ENCODE measurements at places on chromosomes 12 and 14.

DNA sequence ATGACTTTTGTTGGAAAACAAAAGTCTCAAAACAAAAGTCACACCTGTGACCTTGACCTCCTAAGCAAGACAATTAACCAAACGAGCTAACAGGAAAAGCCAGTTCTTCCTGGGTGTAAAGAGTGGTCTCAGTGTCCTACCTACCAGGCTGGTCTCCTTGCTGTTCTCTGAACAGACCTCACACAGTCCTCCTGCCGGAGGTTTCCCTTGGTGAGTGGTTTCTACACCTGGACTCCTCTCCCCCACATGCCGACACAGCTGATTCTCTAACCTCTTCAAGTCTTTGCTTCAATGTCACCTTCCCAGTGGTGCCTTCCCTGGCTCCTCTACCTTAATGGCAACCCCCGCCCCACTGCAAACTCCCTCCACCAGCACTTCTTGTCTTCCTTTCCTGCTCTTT, 238.6 kb downstream of the ZFP36L1 start:
- no peak for DNase-seq

- DNase-seq: no peak
Observed at GRCh38 chr12:51891843-51892242, 3.9 kb downstream of the ANKRD33 start.

DNA sequence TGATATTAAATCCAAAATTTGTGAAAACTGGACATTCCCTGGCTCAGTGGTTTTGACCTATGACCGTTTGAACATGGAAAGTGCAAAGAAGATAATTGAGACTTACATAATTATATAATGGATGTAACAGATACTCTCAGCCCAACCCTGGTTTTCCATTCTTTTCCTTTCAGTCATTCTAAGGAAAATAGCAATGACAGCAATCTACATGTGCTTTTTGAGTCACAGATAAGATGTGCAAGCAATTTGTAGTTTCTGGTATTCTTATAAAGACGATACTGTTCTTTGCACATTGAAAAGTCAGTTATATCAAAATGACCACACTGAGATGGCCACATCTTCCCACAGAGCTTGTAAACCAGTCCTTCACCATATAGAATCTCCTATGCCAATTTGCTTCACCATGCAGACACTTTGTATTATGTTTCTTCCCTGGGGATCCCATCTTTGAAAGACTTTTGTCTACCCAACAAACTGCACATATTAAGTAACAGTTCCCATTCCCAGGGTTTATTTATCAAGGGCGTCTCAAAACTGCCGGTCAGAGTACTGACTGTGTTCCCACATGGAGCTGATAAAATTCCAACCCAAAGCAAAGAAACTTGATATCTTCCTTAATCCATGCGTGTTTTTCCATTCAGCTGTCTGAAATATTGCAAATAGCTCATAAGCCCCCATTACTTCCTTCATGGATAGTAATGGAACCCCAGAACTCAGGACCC, 34.8 kb downstream of the PLXNC1 start:
- DNase-seq: no peak

GRCh38 chr12:46244273-46244915, 24.4 kb downstream of the SLC38A1 start:
- DNase-seq: no peak

GRCh38 chr14:77278461-77279230, 7.6 kb upstream of the NGB start:
- no peak for DNase-seq
